ENCODE measurements at places on chromosomes 1 and 21.

DNA sequence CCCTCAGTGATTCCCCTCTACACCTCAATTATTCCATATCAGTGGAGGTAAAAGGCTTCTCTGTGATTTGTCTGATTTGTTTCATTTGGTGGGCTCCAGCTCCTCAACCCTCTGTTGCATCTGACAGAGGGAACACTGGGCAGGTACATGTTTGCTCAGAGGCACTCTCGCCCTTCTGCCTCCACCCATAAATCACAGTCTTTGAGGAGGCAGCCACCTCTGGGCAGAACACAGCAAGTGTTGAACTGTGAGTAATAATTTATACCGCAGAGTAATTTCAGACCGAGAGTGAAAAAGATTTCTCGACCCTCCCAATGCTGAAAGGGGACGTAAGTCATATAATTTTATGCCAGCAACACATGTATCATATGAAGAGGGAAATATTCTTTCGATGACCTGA lies 330.1 kb upstream of the PBX1 start:
- no peak for DNase-seq

- DNase-seq: no peak
Observed at GRCh38 chr1:111729946-111730681, 9.1 kb downstream of the INKA2 start.

DNA sequence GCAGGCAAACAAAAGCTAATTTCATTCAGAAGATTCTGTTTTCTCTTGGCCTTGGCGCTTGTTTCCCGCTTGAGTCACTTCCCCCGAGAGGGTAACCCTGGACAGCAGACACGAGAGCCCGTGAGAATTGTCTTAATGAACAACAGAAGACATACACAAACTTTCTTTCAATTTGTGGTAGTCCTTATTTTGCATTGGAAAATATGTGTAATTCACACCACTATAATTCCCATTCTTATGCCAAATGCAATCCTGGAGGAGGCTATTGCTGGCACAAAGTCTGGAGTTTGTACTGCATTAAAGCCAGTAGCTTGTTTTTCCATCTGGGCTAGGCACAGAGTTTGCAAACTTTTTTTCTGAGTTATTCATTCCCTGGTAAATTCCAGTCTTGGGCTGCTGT lies 109.8 kb upstream of the IVNS1ABP start:
- DNase-seq: no peak

DNA sequence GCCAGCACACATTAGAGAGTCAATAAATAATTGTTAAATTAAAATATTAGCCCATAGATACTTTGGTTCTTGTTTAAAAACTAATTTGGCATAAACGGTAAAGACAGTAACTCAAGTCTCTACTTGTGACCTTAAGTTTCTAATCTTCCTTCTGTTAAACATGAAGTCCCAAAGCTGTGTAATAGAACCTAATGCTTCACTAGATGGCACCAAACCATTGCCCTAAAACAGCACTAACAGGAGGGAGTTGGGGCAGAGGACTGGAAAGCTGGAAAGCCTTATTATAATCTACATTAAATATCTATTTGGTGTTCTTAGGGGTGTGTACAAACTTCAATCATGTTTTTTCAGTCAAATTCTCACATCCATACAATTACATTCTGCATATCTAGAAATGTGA lies 176.7 kb downstream of the OLFM3 start:
- no peak for DNase-seq

DNA sequence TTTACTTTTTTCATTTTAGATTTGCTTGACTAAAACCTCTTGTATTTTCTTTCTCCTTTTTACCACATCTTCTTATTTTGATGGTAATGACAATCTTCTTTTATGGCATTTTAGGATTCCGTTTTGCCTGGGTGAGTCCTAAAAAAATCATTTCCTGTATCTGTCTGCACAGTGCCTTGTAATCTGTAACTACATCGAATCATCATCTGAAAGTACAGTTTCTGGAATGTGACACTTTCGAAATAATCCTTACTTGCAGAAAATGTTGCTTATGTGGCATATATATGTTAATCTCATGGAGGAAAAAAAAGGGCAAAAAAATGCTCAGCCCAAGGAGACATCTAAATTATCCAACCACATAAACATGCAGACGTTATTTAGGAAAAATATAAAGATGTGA lies 29.0 kb downstream of the GREM2 start:
- no peak for DNase-seq
